Thoracic aorta (tissue), 2 donors: ENCODE measurements at places on chromosomes 3 and 15.

GRCh38 chr3:170354760-170355159 lies 2.8 kb upstream of the SKIL start:
- DNase-seq, result no peak

DNA sequence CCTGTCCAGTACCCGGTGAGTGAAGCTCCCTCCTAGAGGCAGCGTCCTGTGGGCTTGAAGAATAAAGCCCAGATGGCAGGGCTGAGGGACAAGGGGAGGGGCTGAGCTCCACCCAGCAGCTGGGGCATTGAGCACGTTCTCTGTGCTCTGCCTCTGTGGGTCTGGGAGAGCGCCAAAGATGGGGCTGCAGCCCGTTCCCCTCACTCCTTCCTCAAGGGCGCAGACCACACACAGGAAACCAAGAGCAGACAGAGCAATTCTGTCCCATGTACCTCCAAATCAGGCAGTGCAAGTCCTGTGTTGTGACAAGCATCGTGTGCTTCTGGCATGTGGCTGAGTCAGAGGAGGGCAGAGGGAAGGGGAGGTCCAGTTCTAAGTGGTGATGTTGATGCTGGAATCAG lies 15.7 kb upstream of the KIF23 start:
- DNase-seq, result no peak

- DNase-seq, result no peak
These were observed 38.4 kb upstream of the TERB2 start for GRCh38 chr15:44918136-44918535.

- DNase-seq, result no peak
These were observed 157.3 kb upstream of the CGNL1 start for GRCh38 chr15:57218826-57219576.

DNA sequence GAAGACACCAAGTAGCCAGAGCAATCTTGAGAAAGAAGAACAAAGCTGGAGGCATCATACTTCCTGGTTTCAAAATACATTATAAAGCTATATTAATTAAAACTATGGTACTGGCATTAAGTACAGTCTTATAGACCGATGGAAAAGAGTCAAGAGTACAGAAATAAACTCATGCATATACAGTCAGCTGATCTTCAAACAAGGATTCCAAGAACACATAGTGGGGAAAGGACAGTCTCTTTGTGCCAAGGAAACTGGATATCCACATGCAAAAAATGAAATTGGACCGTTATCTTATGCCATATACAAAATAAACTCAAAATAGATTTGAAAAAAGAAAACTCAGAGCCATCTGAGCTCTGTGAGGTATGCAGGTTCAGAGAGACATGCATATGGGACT lies 57.4 kb downstream of the SERP1 start:
- DNase-seq, result no peak

- no peak for DNase-seq
These were observed 968.4 kb downstream of the FHIT start for GRCh38 chr3:60282866-60283265.

DNA sequence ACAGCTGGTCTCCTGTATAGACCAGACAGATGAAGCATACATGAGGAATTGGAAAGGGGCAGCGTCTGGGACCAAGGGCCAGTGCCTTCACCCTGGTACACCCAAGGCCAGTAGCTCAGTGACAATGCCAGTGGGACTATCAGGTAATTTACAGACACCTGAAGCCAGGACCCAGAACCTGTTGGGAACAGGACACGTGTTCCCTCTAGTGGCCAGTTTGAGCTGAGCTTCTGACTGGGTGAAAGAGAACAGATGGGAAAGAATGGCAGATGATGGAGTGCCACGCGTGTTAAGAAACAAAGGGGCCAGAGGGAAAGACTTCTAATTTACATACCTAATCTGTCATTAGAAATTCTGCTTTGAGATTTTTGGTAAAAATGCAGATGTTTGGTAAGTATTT lies 5.1 kb upstream of the SLC25A38 start:
- DNase-seq, result no peak

DNA sequence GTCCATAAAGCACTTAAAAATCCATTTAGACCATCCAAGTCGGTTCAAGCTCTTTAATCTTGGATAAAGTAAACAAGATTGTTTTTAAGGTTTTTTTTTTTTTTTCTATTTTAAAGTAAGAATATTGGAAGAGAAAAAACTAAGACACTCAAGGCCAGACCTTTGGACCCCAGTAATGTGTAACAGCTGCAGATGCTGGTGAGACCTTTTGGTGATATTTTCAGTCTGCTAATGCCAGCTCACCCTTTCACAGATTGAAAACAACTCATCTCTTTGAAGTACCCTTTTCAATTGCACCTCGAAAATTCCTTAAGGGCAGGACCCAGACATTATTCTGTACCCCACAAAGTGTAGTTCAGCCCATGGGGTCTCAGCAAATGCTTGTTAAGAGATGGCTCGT lies 260.7 kb upstream of the CTNNB1 start:
- DNase-seq, result no peak
